CD4-positive, alpha-beta T cell (primary cell): ENCODE measurements at places on chromosomes 1 and 21. TPM values are rescaled to one million over a fixed set of nuclear protein-coding genes. Genes with fewer than 3 reads are reported as not detected.
A peak's percentile ranks its signal among the peaks of the same experiment; 100 is the strongest.

- DNase-seq = no peak
- H3K4me1 ChIP-seq = no peaks in the 10 kb centered on the region
- no peaks in the 10 kb centered on the region for H3K36me3 ChIP-seq
- H3K27ac ChIP-seq = no peak overlapping the region
Observed at GRCh38 chr1:235556807-235557206, 52.6 kb upstream of the B3GALNT2 start.

The MYBPH gene
- not detected for total RNA-seq

DNA sequence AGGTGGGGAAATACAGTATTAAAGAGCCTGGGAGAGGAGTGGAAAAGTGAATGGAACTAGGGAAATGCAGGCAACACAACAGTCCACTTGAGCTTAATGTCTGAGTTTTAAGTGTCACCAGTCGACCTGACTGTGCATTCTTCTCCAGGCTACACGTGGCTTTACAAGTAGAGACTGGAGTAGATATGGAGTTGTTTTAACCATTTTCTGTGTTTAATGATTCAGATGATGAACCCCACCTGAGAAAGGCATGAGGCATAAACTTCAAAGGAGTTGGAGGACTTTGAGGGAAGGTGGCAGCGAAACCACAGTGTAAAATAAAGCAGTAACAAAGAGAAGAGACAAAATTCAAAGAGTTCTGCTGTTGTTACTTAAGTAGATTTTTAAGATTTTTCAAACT is 12.6 kb downstream of the FUBP1 start:
- no peak overlapping the region for H3K27ac ChIP-seq
- H3K36me3 ChIP-seq = peaks cover 96% of the 10 kb centered on the region
- no peaks in the 10 kb centered on the region for H3K27me3 ChIP-seq
- H3K4me3 ChIP-seq = no peak overlapping the region
- DNase-seq = no peak

DNA sequence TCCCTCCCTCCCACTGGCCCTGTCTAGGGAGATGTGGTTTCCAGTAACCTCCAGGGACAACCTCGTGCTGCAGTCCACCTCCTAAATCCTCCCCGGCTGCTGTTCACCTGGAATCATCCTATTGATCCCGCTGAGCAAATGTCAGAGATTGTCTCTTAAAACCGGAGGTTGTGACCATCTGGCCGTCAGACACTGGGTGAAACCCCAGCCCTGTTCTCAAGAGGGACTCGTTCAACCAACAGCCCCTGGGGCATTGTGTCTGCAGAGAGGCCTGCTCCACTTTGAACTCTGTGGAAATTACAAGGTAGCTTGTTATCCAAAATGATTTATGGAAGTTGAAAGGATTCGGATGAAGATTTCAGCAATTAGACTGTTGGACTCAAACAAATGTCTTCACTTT is 498.0 kb downstream of the MATN1 start:
- DNase-seq = no peak
- no peaks in the 10 kb centered on the region for H3K27me3 ChIP-seq
- H3K4me3 ChIP-seq = no peak overlapping the region
- H3K27ac ChIP-seq = no peak overlapping the region

The PCSK9 gene
- total RNA-seq = not detected

The CLCNKB gene
- not detected for total RNA-seq

- peaks cover 71% of the 10 kb centered on the region for H3K36me3 ChIP-seq
- peak; percentile 4 for DNase-seq
- no peaks in the 10 kb centered on the region for H3K27me3 ChIP-seq
- H3K4me3 ChIP-seq = no peak overlapping the region
Observed at GRCh38 chr21:46543306-46543705, 61.6 kb downstream of the S100B start.

The GPBP1L1 gene
- 125 TPM for total RNA-seq

DNA sequence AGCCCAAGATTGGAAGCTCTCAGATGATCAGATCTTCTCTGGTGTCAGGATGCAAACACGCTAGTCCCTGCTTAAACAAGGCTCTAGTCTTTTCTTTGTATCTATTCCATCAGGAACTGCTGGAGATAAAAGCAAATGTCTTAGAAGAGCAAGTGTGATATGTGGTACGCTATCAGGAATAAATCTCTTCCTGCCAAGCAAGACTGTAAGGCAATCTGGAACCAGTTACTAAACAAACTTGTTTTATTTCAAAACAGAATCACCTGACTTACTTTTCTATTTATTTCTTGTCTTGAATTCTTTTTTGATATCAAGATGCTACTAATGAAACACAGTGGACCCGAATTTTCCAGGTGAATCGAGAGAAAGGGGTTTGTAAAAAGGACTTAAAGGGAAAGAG is 139.9 kb upstream of the ZNF644 start:
- peaks cover 4% of the 10 kb centered on the region for H3K4me1 ChIP-seq
- no peak for DNase-seq
- H3K36me3 ChIP-seq = no peaks in the 10 kb centered on the region
- H3K4me3 ChIP-seq = no peak overlapping the region
- no peaks in the 10 kb centered on the region for H3K27me3 ChIP-seq
- no peak overlapping the region for H3K27ac ChIP-seq

DNA sequence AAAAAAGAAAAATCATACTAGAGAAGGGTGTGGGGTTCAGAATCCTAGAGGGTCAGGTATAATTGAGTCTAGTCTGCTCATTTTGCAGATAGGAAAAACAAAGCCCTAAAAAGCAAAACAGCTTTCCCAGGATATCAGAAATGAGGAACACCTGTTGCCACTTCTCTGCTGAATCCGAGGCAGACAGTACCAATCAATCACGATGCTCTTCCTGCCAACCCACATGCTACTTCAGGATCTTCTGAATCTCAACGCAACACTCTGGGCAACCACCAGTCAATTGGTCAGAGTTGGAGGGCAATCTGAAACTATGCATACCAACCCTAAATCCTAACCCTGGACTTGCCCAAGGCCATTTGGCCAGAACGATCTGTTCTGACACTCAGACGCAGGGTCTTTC is 128.3 kb downstream of the EPHB2 start:
- H3K36me3 ChIP-seq = no peaks in the 10 kb centered on the region
- DNase-seq = no peak
- H3K27me3 ChIP-seq = peaks cover 6% of the 10 kb centered on the region
- no peak overlapping the region for H3K4me3 ChIP-seq
- H3K27ac ChIP-seq = no peak overlapping the region

DNA sequence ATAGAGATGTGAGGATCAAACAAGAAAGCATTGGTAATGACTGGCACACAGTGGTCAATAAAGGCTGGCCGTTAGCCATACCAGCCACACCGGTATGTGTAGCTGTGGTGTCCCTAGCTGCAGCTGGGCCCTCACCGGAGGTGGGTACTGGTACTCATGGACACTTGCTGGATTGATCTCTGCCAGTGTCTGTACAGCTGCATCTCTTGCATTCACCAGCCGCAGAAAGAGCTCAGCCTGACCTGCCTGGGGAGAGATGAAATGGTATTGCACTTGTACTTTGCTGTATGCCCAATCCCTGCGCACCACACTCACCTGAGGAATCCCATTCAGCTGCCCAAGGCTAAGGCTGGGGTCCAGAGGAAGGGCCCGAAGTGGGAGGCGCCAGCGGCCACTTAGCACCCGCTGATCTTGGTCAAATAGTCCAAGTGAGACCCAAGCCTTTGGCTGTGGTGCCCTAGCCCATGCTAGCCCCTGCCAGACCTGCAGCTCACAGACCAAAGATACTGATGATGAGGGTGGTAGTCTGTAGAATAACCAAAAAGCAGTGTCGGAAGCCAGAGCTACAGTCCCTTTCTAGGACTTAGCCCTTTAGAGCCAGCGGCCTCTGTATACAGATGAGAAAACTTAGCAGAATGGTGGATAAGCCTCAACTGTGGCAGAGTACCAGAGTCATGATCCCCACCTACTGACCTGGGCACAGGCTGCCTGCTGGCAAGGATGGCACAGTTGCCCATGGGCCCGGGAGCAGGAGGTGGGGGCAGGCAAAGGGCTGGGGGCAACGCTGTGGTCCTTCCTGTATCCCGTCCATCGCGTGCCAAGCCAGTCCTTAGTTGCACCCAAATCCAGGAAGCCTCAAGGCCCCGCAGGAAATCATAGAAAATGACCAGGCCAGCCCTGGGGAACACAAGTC is 3.0 kb downstream of the CCDC17 start:
- H3K27ac ChIP-seq = no peak overlapping the region
- no peaks in the 10 kb centered on the region for H3K27me3 ChIP-seq
- no peak overlapping the region for H3K4me3 ChIP-seq
- H3K4me1 ChIP-seq = peaks cover 2% of the 10 kb centered on the region

The COG2 gene
- total RNA-seq = 21.4 TPM

GRCh38 chr1:224623310-224623714 is 7.2 kb downstream of the CNIH3 start:
- H3K4me3 ChIP-seq = no peak overlapping the region
- peaks cover 7% of the 10 kb centered on the region for H3K27me3 ChIP-seq
- H3K27ac ChIP-seq = peak overlapping the region; percentile 51
- peaks cover 35% of the 10 kb centered on the region for H3K4me1 ChIP-seq
- H3K36me3 ChIP-seq = no peaks in the 10 kb centered on the region
- DNase-seq = peak; percentile 30

The KCNA10 gene
- not detected for total RNA-seq

DNA sequence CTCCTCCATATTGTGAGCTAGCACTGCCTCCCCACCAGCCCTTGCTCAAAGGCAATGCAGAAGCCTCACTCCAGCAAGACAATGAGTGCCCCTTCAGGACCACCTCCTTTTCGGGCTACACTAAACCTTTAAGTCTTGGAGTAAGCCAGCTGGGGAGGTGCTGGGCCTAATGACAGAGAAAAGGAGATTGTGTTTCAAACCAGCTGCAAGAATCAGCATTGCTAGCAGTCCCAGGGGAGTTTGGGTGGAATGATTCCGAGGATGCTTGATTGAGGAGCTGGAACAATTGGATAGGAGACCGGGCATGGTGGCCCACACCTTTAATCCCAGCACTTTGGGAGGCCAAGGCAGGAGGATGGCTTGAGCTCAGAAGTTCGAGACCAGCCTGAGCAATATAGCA is 54.1 kb upstream of the GPR37L1 start:
- H3K4me3 ChIP-seq = no peak overlapping the region
- no peaks in the 10 kb centered on the region for H3K36me3 ChIP-seq
- H3K27ac ChIP-seq = no peak overlapping the region
- H3K27me3 ChIP-seq = no peaks in the 10 kb centered on the region
- no peak for DNase-seq

The DNASE2B gene
- not detected for total RNA-seq

- H3K27ac ChIP-seq = no peak overlapping the region
- no peaks in the 10 kb centered on the region for H3K27me3 ChIP-seq
- H3K36me3 ChIP-seq = peaks cover 3% of the 10 kb centered on the region
- no peak overlapping the region for H3K4me3 ChIP-seq
- DNase-seq = peak; percentile 54
Observed at GRCh38 chr1:54081306-54082270, 28.2 kb downstream of the TCEANC2 start.

DNA sequence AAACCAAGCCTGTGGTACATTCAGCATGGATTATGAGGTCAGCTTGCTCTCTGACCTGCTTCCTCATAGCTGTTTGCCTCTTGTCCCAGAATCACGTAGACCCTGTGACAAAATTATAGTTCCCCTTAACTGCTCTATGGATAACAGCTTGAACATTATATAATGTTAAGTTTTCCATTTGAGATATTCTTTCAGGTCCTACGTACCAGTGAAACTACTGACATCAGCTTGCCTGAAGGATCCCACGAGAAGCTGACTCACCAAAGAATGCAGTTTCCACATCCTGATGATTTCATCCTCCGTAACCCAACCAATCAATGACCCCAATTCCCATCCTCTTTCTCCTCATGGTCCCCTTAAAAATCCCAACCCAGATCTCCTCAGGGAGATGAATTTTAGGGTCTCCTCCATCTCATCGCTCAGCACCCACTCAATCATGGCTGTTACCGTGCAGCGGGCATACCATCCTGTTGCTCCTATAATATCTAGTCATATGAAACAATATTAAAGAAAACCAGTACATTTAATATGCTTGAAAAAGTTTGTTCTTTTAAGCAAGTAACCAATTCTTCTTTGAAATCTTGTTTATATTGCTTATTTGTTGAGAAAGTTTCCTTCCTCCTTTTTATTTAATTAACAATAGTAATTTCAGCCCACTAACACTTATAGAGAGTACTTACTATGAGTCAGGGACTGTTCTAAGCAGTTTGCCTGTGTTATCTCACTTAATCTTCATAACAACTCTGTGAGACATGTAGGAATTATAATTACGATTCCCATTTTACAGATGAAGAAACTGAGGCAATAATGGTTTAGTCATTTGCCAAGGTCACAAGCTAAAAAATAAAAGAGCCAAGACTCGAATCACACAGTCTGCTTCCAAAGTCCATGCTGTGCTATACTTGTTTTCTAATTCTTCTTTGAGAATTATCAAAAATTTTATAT is 27.4 kb downstream of the CHML start:
- no peaks in the 10 kb centered on the region for H3K36me3 ChIP-seq
- H3K4me1 ChIP-seq = no peaks in the 10 kb centered on the region
- DNase-seq = no peak
- no peaks in the 10 kb centered on the region for H3K27me3 ChIP-seq

The FCGR2B gene
- not detected for total RNA-seq

DNA sequence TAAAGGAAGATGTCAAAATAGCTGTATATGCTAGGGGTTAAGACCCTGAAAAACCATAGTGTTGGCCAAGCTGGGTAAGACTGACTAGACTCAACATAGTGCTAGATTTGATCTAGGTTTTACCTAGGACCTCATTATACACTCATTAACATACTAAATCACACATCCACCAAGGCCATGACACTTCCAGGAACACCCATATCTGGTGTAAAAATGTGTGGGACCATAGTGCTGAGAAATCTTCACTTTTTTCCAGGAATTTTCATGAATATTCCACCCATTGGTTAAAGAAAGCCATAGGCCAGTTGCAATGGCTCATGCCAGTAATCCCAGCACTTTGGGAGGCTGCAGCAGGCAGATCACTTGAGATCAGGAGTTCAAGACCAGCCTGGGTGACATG is 34.0 kb upstream of the ACADM start:
- DNase-seq = no peak
- no peaks in the 10 kb centered on the region for H3K27me3 ChIP-seq
- H3K4me3 ChIP-seq = no peak overlapping the region
- no peaks in the 10 kb centered on the region for H3K36me3 ChIP-seq

The SLAMF1 gene
- 39.8 TPM for total RNA-seq

The RGS16 gene
- 16.4 TPM for total RNA-seq

GRCh38 chr1:116765962-116766361 is 11.7 kb downstream of the CD2 start:
- no peaks in the 10 kb centered on the region for H3K27me3 ChIP-seq
- DNase-seq = no peak
- H3K36me3 ChIP-seq = peaks cover 85% of the 10 kb centered on the region
- peaks cover 98% of the 10 kb centered on the region for H3K4me1 ChIP-seq
- peak overlapping the region; percentile 88 for H3K27ac ChIP-seq

- no peaks in the 10 kb centered on the region for H3K27me3 ChIP-seq
- no peak for DNase-seq
- H3K4me1 ChIP-seq = peaks cover 98% of the 10 kb centered on the region
- H3K4me3 ChIP-seq = no peak overlapping the region
- H3K27ac ChIP-seq = peak overlapping the region; percentile 89
Observed at GRCh38 chr1:26289158-26290059, 9.5 kb downstream of the SH3BGRL3 start.

The LCE1C gene
- not detected for total RNA-seq

The AMY1B gene
- not detected for total RNA-seq

The CLCA1 gene
- total RNA-seq = not detected

The PLXNA2 gene
- 0.77 TPM for total RNA-seq
